ENCODE measurements at places on chromosomes 5 and 9.

DNA sequence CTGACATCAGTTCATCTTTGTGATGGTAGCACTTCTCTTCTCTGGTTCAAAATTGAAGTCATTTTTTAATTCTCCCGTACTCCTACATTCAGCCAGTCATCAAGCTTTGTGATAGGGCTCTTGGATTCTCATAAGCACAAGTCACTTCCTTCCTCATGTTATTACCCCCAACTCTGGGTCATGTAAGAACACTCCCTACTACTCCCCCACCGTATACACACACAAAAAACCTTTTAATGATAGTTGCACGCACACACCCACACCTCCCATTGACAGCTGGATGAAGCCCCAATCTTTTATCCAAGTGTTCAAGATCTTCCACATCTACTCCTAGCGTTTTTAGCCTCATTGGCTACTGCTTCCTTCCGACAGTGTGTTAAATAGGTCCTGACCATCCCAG is 16.8 kb downstream of the KDM3B start:
- DNase-seq = no peak

DNA sequence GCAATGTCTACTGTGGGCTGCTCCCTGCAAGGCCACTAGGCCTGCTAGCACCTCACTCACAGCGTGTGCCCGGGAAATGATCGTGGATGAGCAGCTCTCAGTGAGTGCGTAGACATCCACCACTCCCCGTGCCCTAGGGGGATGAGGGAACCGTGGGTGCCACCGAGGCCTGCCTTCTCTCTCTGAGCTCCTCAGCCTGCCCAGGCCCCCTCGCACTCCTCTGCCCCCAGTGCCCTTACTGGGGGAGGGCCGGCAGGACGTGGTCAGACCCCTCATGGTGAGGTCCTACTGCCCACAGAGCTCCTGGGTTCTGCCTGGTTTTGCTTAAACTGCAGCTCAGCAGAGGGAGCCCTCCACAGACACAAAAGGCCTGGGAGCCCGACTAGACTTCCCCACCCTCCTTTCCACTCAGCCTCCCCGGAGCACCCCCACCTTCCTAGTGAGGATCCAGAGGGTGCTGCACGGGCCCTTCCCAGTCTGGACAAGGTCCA is 220.0 kb downstream of the CACNA1B start:
- DNase-seq = no peak

- DNase-seq = peak; percentile 13
These were observed 96.5 kb downstream of the ARHGAP26 start for GRCh38 chr5:142866563-142867275.

- DNase-seq = no peak
These were observed 333.5 kb downstream of the EFNA5 start for GRCh38 chr5:107337281-107337680.

- no peak for DNase-seq
These were observed 47.5 kb downstream of the CNOT6 start for GRCh38 chr5:180541710-180542109.

DNA sequence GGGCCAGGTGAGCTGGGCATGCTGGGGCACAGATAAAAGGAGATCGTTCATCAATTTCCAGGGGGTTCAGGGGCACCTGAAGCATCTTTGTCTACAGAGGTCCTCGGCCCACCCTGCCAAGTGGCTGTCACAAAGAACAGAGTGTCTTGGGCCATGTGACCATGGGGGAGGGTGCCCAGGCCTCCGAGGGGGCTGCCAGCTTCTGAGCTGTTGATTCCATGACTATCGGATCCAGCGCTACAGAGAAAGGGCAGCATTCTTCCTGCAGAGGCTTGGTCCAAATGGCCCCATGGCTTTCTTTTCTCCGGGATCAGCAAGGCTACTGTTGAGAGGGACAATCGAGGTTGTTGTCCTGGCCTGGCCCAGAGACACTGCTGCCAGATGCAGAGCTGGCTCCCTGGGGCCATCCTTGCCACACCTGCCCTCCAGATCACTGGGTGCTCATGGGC is 289.2 kb downstream of the ZSWIM6 start:
- no peak for DNase-seq

All from stimulated activated CD8-positive, alpha-beta memory T cell treated with anti-CD3 and anti-CD28 coated beads, Interleukin-15, amount 100 ng/mL, for 4 hours (primary cell).